ENCODE measurements at places on chromosomes 16 and 17.

DNA sequence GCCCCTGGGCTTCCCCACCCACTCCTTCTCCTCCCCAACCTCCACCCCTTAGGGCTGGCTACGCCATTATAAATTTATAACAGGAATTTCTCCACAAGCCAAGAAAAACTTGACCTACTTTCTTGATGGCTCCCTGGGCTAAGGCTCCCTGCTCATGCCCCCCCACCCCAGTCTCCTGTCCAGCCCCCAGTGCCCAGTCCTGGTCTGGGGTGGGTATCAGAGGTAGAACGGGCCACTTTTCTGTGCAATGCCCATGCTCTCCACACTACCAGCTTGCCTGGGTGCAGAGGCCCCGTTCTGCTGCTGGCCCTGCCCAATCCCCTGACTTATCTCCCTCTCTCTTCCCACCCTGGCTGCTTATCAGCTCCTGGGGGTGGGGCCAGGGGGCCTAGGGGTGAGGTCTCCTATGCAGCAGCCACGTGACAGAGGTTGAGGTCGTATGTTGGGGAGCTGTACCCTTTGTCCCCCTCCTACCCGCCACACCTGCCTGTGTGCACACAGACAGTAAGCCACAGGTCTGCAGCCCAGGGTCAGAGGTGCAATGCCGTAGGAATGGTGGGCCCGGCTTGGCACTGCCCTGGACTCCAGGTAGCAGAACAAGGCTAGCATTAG lies 10.1 kb downstream of the THRA start:
- no peak for DNase-seq

DNA sequence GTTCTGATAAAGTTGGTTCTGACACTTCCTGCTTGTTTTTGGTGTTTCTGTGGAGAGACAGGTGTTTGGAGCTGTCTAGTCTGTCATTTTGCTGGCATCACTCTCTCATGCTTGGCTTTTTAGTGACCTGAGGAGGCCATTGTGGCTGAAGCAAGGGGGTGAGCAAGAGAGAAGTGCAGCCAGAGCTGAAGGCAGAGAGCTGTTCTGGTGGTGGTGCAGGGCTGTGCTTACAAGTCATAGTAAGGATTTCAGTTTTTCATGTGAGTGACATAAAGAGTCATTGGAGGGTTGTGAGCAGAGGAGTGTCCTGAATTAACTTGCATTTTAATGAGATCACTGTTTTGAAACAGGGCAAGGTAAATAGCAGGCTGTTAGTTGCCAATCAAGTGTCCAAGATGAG lies 97.5 kb downstream of the CHD9 start:
- DNase-seq = no peak

DNA sequence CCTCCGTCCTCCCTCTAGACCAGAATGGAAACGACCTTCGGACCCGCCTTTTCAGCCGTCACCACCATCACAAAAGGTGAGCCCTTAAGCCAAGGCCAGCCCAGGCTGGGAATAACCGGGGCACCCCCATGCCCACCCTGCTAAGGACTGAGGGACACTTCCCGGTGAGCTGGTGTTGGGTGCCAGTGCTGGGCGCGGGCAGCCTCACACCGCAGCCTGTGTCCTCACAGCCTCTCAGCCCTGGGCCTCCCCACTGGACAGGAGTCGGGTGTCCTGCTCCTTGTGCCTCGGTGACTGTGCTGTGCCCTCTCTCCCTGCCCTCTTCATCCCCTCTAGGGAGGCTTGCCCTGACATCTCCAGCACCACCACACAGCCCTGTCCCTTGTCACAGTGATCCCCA lies 10.3 kb downstream of the TRAF7 start:
- DNase-seq = no peak

DNA sequence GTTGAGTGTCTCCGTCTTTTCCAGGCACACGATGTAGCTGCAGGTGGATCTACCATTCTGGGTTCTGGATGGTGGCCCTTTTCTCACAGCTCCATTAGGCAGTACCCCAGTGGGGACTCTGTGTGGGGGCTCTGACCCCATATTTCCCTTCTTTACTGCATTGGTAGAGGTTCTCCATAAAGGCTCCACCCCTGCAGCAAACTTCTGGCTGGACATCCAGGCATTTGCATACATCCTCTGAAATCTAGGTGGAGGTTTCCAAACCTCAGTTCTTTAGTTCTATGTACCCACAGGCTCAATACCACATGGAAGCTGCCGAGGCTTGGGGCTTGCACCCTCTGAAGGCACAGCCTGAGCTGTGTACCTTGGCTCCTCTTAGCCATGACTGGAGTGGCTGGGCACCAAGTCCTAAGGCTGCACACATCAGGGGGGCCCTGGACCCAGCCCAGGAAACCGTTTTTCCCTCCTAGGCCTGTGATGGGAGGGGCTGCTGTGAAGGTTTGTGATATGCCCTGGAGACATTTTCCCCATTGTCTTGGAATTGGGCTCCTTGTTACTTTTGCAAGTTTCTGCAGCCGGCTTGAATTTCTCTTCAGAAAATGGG lies 14.0 kb downstream of the ABCC1 start:
- no peak for DNase-seq

- no peak for DNase-seq
Observed at GRCh38 chr17:57569853-57570252, 175.2 kb downstream of the CCDC182 start.

GRCh38 chr17:8489841-8490240 lies 54.2 kb downstream of the NDEL1 start:
- DNase-seq = no peak

GRCh38 chr16:11224894-11225676 lies 30.9 kb downstream of the SOCS1 start:
- peak; percentile 67 for DNase-seq

- DNase-seq = peak; percentile 95
Observed at GRCh38 chr17:64506576-64507412, at the start of gene CEP95. CEP95 (plus strand) TSS chr17:64506977; CDS start chr17:64507098, 121 bp downstream.

DNA sequence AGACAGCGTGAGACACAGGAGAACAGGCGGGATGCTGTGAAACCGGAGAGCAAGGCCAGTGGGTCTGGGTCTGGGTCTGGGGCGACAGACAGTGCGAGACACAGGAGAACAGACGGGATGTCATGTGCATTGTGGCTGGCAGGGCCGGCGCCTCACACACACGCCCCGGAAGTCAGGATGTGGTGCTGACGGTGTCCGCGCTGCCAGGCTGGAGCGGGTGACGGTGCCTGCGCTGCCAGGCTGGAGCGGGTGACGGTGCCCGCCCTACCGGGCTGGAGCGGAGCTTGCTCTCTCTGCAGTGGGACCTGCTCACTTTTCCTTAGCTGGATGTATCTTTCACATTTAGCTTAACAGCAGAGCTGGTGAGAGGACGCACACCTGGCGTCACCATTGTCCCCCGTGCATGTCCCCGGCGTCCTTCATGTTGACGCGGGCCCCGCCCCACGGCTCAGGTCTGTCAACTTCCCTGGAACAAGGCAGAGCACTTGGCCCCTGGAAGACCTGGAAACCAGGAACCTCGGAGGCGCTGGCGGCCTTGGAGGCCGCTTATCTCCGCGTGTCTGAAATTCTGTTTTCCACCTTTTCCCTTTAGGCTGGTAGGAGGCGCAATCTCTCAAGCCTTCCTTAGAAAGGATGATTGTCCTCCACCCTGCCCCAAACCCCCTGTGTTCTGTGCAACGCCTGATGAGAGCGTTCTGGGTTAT lies 43.0 kb upstream of the ZNF750 start:
- peak; percentile 86 for DNase-seq

- DNase-seq = no peak
Observed at GRCh38 chr16:22693638-22694340, 120.2 kb upstream of the HS3ST2 start.

- DNase-seq = no peak
Observed at GRCh38 chr16:17270683-17271109, 200.1 kb downstream of the XYLT1 start.

DNA sequence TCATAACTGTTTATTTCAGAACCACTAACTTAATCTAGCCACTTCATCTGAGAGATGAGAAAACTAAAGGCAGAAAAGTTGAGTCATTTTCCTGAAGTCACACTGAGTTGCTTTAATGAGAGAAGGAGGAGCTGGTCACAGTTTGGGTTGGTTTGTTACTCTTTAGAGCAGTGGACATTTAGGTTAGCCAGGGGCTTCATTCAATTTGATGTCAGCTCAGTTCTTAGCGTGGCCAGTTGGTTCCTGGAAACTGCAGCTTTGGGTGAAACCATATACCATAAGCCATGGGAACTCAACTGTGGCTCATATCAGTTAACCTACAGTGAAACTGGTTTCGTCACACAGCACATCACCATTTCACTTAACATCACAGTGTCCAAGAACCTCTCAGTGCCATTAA lies 59.2 kb upstream of the ADORA2B start:
- no peak for DNase-seq

GRCh38 chr17:56206351-56206750 lies 53.1 kb downstream of the ANKFN1 start:
- DNase-seq = no peak

GRCh38 chr17:42309142-42309541 lies 20.8 kb downstream of the STAT5A start:
- no peak for DNase-seq

DNA sequence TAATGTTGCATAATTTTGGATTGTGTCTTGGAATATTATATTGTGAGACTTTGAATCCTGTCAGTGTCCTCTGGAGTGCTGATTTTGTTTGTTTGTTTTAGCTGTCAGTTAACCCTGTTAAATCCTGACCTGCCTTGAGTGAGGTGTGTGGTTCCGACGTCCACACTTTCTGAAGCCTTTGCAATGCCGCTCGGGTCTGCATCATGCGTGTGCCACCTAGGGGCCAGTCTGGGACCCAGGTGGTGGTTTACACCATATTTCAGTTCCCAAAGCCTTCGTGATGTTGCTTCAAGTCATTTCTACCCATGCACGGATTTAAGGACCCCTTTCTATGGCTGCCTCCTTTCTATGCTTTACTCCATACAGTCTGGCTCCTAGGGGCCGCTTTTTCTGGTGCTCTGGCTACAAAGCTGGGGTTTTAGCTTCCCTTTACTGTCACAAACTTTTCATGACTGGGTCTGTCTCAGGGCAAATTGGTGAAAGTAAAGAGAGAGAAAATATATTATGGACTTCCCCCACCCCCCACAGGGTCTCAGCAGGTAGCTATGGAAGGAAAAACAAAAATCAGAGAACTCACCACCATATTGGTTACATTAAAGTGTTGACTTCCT lies 11.4 kb upstream of the OR4D1 start:
- DNase-seq = no peak
